ENCODE measurements at places on chromosomes 5 and 9. TPM values are rescaled to one million over a fixed set of nuclear protein-coding genes. Genes with fewer than 3 reads are reported as not detected.

Gene KCTD16
- not detected for total RNA-seq

DNA sequence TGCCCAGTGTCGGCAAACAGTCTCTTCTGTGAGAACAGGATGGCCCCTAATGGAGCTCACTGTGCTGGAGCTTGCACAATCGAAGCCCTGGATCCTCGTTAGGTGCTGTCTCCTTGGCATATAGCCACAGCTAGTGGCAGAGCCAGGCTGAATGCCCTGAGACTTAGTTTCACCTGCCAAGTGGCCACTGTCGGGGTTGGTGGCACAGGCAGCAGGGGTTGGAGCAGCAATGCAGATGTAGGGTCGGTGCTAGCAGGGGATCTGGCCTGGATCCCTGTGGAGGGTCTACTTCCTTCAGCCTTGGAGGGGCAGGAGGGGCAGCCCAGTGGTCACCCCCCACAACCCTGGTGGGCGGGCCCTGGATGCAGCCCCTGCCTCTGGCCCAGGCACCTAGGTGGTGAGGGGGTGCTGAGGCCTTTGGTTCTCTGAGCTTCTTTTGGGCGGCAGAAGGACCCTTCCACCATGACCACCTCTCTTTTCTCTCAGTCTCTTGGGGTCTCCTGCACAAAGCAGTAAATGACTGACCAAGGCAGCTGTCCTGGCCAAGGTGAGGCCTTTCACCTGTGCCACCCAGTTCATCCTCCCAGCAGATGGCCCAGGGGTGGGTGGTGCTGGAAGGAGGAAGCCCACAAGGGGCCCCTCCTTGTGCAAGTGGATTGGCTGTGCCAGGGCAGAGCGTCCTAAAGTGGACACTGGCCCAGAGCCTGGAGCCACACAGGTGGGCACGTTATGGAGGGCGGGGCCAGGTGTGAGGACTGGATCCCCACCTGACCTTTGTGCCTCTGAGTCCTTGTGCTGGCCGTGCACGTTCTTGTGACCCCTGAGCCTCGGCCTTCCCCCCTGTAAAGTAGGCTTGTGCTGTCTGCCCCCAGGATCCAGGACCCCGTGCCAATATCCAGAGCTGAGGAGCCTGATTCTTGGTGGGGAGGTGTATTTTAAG is 44.8 kb downstream of the PHF2 start:
- DNase-seq = peak; percentile 46
- no peaks in the 10 kb centered on the region for H3K36me3 ChIP-seq
- H3K27me3 ChIP-seq = no peaks in the 10 kb centered on the region
- H3K4me3 ChIP-seq = no peak overlapping the region
- peaks cover 65% of the 10 kb centered on the region for H3K4me1 ChIP-seq

- no peaks in the 10 kb centered on the region for H3K36me3 ChIP-seq
- no peak for DNase-seq
- peaks cover 18% of the 10 kb centered on the region for H3K4me1 ChIP-seq
These were observed 35.5 kb downstream of the EXOC3 start for GRCh38 chr5:478369-478981.

Gene ALDH7A1
- total RNA-seq = 4.9 TPM

Gene HRH2
- 0.58 TPM for total RNA-seq

DNA sequence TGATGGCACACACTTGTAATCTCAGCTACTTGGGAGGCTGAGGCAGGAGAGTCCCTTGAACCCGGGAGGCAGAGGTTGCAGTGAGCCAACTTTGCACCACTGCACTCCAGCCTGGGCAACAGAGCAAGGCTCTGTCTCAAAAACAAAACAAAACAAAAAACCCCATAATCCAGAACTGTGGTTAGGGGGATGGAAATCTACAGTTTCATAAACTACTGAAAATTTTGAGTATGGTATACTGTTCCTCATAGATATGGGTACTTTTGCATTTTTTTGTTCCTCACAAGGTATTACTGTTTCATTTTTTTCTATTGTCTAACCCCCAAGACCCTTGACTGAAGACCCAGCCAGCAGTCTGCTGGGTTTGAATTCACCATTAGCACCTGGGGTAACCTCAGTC is 52.2 kb upstream of the MAP3K1 start:
- no peak overlapping the region for H3K4me3 ChIP-seq
- H3K36me3 ChIP-seq = no peaks in the 10 kb centered on the region
- H3K4me1 ChIP-seq = no peaks in the 10 kb centered on the region
- DNase-seq = no peak
- H3K27ac ChIP-seq = no peak overlapping the region

DNA sequence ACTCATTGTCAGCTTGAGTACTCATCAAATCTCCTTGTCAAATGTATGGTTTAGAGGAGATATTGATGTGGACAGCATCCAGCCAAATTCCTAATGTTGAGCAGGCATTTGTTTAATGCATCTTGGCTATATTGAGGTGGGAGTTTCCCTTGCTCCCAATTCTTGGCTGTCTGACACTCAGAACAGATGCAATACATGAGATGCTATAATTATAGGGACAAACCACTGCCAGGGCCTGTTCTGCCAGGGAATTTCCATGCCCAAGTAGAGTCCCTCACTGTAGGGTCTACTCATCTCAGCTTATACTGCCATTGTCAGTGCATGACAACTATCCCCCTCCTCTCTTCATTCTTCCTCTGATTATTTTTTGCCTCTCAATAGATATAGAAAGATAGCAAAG is 392.0 kb upstream of the KCNN2 start:
- no peak overlapping the region for H3K4me3 ChIP-seq
- no peaks in the 10 kb centered on the region for H3K36me3 ChIP-seq
- no peaks in the 10 kb centered on the region for H3K4me1 ChIP-seq
- DNase-seq = no peak

Gene TTLL11
- total RNA-seq = 4.2 TPM

DNA sequence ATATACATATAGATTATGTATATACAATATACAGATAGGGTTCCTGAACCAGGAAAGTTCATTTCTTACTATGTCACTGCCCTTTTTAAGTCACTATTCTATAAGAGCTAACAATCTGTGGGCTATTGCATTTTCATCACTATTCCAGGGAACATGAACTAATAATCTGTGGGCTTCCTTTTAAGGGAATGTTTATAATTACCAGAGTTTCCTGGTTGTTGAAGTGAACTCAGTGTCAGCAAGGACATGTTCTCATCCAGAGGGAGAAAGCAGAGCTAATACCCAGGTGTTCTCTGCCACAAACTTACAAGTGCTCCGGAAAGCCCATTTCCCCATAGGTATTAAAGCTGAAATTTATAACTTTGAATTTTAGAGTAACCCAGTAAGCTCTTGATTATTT is 69.6 kb downstream of the CWC27 start:
- DNase-seq = no peak
- peaks cover 34% of the 10 kb centered on the region for H3K4me1 ChIP-seq
- no peaks in the 10 kb centered on the region for H3K27me3 ChIP-seq
- H3K27ac ChIP-seq = no peak overlapping the region
- no peak overlapping the region for H3K4me3 ChIP-seq

- H3K27me3 ChIP-seq = no peaks in the 10 kb centered on the region
- no peak for DNase-seq
- peaks cover 5% of the 10 kb centered on the region for H3K4me1 ChIP-seq
- H3K4me3 ChIP-seq = no peak overlapping the region
- H3K27ac ChIP-seq = no peak overlapping the region
These were observed 9.3 kb upstream of the SPATA24 start for GRCh38 chr5:139413153-139413552.

DNA sequence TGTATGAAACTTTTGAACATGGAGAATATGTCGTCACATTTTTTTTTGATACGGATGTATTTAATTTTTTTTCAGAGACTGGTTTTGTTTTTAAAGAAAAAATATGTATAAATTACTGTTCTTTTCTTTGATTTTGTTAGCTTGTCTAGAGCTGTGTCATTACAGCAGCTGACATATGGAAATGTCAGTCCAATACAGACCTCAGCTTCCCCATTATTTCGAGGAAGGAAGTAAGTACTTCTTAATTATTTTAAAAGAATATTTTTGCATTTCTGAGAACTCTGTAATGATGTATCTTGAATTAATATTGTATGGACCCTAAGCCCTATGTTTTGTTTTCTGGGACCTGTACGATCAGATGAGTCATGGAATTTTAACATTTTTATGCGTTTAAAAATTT is 7.6 kb downstream of the TENT2 start:
- H3K36me3 ChIP-seq = peaks cover 88% of the 10 kb centered on the region
- H3K4me1 ChIP-seq = peaks cover under 1% of the 10 kb centered on the region
- H3K27ac ChIP-seq = no peak overlapping the region
- no peak overlapping the region for H3K4me3 ChIP-seq

- H3K4me3 ChIP-seq = no peak overlapping the region
- H3K27me3 ChIP-seq = no peaks in the 10 kb centered on the region
- H3K36me3 ChIP-seq = no peaks in the 10 kb centered on the region
- no peak for DNase-seq
These were observed 28.4 kb downstream of the PAPPA start for GRCh38 chr9:116181853-116182610.

GRCh38 chr9:23492126-23493002 is 333.7 kb downstream of the ELAVL2 start:
- no peaks in the 10 kb centered on the region for H3K27me3 ChIP-seq
- peak; percentile 73 for DNase-seq
- H3K4me1 ChIP-seq = no peaks in the 10 kb centered on the region
- no peak overlapping the region for H3K27ac ChIP-seq
- H3K4me3 ChIP-seq = no peak overlapping the region
- no peaks in the 10 kb centered on the region for H3K36me3 ChIP-seq

Gene INSL4
- not detected for total RNA-seq

DNA sequence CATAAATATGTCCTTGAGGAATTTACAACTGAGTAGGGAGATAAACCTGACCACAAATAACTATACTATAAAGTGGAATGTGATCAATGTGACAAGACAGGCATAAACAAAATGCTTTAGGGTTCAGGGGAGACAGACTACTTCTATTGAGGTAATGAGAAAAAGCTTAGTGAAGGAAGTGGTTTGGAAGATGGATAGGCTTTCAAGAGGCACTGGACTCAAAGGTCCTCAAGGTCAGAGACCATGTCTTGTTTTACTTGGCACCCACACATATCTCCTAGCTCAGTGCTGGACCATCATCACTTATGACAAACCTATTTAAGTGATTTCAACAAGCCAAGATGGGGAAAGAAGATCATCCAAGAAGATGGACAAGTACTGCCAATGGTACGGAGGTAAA is 257.8 kb downstream of the BNC2 start:
- H3K4me1 ChIP-seq = no peaks in the 10 kb centered on the region
- H3K27me3 ChIP-seq = no peaks in the 10 kb centered on the region
- no peak overlapping the region for H3K27ac ChIP-seq
- no peak overlapping the region for H3K4me3 ChIP-seq

Gene FBP2
- 15.6 TPM for total RNA-seq

GRCh38 chr9:18748251-18748701 is 274.3 kb downstream of the ADAMTSL1 start:
- no peaks in the 10 kb centered on the region for H3K27me3 ChIP-seq
- peaks cover 8% of the 10 kb centered on the region for H3K4me1 ChIP-seq
- H3K36me3 ChIP-seq = no peaks in the 10 kb centered on the region

DNA sequence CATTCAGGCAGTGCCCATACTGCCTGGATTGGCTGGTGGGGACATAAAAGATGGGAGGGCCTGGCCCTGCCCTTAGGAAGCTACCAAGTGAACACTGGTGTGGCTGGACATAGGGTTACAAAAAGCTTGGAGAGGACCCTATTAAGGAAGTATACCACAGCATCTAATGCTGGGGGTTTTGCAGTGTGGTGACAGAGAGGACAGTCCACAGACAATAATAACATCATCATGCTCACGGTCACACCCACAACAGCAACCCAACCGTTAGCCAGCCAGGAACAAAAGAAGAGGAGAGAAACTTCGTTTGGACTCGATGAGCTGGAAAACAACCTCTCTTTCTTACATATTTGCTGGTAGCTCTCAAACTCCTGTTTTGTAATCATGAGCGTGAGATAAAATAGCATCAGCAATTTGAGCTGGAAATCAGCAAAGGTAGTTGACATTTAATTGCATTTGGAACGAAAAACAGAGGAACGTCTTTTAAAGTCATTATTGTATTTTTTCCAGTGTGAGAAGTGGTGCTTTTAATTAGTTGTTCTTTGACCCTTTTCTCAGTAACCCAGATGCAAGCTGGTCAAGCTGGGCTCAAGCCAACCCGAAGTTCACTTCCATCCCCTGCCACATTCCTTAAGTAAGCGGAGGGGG is 73.4 kb downstream of the NSG2 start:
- H3K36me3 ChIP-seq = no peaks in the 10 kb centered on the region
- no peaks in the 10 kb centered on the region for H3K27me3 ChIP-seq
- no peak for DNase-seq
- no peaks in the 10 kb centered on the region for H3K4me1 ChIP-seq
- H3K4me3 ChIP-seq = no peak overlapping the region
- H3K27ac ChIP-seq = no peak overlapping the region

Gene FAM151B
- total RNA-seq = not detected

GRCh38 chr9:104987743-104988142 is 59.8 kb upstream of the ABCA1 start:
- H3K27ac ChIP-seq = no peak overlapping the region
- no peaks in the 10 kb centered on the region for H3K27me3 ChIP-seq
- H3K4me3 ChIP-seq = no peak overlapping the region
- no peak for DNase-seq

DNA sequence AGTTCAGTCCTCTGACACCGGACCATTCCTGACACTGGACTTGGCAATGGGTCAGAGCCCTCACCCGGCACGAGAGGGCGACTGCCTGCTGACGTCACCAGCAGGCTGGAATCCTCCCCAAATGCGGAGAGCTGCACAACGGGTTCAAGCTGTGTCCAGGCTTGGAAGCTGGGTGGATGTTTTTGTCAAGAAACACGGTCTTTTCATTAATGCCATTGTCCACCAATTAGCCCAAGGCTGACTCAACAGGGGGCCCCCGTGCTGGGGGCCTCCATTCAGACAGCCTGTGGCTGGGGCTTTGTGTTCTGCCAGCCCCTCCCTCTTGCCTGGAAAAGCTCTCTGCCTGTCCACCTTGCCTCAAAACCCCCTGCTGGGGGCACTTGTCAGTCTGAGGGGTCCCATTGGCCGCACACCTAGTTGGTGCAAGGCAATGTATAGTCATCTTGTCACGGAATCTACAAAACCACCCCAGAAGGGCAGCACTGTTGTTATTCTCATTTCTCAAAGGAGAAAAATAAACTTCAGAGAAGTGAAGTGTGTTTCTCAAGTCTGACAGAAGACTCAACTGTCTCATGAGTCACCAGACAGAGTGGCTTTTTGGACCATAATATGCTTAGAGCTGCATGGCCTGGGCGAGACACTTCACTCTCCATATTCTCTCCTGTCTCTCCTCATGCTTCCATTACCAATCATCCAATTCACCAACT is 24.6 kb downstream of the NDUFA8 start:
- no peak overlapping the region for H3K27ac ChIP-seq
- H3K4me1 ChIP-seq = no peaks in the 10 kb centered on the region
- DNase-seq = no peak

DNA sequence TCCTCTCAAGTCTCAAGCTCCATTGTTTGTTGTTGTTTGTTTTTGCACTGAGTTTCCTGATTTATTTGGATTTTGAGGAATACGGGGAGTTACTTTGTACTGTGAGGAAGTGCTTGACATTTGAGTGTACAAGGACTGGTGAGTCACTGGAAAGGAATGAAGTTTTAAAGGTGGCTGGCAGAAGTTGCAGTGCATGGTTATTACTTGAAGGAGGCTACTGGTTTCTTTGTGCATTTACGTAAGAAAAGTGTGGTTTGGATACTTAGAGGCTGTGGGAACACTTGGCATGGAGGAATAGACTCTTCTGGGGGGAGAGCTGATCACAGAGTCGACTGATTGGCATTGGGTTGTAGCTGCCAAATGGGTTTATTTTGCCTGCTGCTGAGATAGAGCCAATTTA is 919.0 kb downstream of the TAF11L14 start:
- no peak overlapping the region for H3K27ac ChIP-seq
- no peak for DNase-seq
- no peaks in the 10 kb centered on the region for H3K27me3 ChIP-seq

- no peak overlapping the region for H3K4me3 ChIP-seq
- H3K4me1 ChIP-seq = peaks cover 79% of the 10 kb centered on the region
- H3K36me3 ChIP-seq = peaks cover 2% of the 10 kb centered on the region
These were observed 4.7 kb downstream of the SPTAN1 start for GRCh38 chr9:128556926-128557634.

Gene INSYN2B
- 0.18 TPM for total RNA-seq
